ENCODE measurements at places on chromosomes 2 and 18.

DNA sequence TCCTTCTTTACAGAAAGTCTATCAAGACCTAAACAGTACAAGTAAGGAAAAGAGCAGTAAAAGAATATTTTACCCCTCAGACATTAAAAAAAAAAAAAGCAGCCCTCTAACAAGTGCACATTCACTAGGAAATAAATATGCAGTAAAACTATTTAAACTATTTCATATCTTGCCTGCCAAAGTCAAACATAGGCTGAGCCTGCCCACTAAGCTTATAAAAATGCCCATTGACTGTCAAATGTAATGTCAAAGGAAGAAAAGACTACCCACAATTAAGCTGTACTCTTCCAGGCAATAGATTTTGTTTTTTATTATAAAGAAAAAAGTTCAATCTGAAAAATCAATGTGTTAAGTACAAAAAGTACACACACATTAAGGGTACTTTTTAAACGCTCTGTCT lies 11.8 kb downstream of the ALS2 start:
- no peak for DNase-seq

DNA sequence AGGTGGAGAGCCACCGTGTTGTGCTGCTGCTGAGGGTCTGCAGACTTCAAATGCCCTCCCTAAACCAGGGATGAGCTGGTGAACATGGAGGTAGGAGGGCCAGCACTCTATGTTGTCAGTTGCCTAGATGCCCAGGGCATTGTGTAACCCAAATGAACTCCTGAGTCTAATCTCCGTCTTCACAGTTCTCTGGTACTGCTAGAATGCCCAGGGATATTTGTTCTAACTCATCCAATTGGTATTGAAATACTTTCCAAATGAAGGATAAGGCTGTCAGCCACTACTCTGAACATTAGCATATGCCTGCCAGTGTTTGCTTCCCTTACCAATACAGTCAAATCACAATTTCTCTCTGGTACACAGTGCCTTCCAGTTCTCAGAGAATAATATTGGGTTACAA lies 492.6 kb downstream of the SLC4A3 start:
- DNase-seq = no peak

GRCh38 chr2:46171411-46171953 lies 125.7 kb upstream of the EPAS1 start:
- DNase-seq = no peak

GRCh38 chr18:36335476-36336279 lies 38.2 kb downstream of the FHOD3 start:
- DNase-seq = no peak

GRCh38 chr2:2050446-2050845 lies 280.6 kb downstream of the MYT1L start:
- no peak for DNase-seq

GRCh38 chr2:158716121-158716791 lies 78.9 kb upstream of the DAPL1 start:
- DNase-seq = no peak
